T-cell (primary cell): ENCODE measurements at places on chromosomes 7 and 10.

- no peak for DNase-seq
These were observed 18.1 kb upstream of the RAB18 start for GRCh38 chr10:27485986-27486385.

GRCh38 chr7:51267169-51267568, 49.4 kb downstream of the COBL start:
- no peak for DNase-seq

GRCh38 chr10:78556705-78557432, 511.9 kb upstream of the ZMIZ1 start:
- DNase-seq, result no peak

GRCh38 chr7:154917808-154918160, 85.1 kb downstream of the PAXIP1 start:
- DNase-seq, result no peak

- DNase-seq, result no peak
These were observed 136.4 kb upstream of the FGFR2 start for GRCh38 chr10:121734589-121735045.

GRCh38 chr10:93742633-93743349, 14.9 kb upstream of the LGI1 start:
- DNase-seq, result no peak

DNA sequence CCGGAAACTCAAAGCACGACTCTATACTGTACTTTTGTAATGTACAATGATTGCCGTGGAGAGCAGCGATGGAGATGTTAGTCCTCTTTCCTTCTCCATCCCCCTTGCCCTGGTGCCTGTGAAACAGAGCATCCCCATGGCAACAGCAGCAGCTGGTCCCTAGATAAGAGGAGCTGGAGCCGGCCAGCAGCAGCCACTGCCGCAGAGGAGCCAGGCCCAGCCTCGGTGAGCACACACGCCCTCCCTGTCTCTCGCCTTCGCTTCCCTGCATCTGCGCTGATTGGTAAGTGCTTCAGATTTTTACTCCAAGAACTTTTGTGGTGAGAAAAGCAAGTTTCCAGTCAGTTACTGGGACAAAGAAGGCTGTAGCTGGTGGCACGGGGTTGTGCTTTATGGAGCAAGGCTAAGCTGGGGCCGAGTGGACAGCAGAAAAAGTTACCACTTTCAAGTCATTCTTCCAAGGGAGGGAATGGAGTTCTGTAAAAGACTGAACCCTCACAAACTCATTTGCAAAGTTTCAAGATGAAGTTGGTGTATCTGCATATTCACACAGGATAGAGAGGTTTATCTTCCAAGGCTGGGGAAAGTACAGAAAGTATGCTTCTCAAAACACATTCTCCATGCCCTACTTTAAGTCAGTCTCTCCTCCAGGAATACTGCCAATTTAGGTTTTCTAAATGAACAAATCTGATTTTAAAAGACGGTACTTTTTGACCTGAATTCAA, at the start of gene PPP1R17:
TSS of gene PPP1R17 (plus strand) at position 192 of the 725 bp plus-strand sequence. CDS start 5,227 bp downstream, outside the sequence.
- no peak for DNase-seq

GRCh38 chr10:123245264-123245663, 91.1 kb downstream of the BUB3 start:
- no peak for DNase-seq

DNA sequence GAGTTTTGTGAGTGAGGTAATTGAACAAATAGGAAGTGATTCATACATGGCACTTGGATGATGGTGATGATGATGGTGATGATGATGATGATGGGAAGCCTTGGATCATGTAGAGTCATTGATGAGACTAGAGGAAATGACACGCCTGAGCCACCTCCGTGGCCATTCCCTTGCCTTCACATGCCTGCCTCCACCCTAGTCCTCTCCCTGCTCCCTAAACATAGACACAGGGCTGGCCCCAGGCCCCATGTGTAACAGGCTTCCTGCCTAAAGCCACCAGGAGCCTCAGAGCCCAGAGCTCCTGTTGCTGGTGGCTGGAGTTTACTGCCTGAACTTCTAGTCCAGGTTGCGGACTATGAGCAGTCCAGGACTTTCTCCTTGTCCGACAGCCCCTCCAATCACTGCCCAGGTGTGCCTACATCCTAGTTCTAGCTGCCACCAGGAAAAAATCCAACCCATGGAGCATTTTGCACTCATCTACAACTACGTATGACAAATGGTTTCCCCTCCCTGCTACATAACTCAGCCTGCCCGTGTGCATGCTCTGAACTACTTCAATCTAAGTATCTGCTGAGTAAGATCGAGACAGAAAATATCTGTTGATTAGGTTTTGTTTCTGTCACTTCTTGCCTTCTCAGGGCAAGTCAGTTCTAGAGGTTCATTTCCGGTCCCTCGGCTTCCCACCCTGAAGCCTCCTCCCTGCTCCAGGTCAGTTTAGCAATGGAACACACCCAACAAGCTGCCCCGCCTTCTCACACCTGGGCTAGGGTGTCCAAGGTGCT, 35.5 kb upstream of the KDM7A start:
- DNase-seq, result no peak

DNA sequence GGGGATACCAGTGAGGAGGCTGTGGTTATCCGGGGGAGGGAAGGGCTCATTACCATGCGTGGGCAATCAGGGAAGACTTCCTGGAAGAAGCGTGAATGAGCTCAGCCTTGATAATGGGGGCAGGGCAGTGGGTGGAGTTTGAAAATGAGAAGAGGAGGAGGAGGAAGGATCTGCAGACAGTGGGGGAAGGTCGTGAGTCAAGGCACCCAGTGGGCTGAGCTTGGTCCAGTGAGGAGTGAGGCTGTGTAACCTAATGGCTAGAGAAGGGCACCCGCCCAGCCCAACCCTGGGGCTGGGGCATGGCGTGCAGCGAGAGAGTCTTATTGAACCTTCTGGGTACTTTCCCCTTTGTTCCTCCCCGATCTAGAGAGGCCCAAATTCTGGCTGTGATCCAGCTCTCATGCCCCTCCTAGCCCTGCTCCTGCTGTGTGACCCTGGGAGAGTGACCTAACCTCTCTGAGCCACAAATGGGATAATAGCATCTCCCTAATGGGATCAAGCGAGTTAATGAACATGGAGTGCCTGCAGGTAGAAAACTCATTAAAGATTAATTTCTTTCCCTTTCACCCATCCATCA, 31.5 kb downstream of the CLIP2 start:
- no peak for DNase-seq

- DNase-seq, result no peak
These were observed 124.2 kb downstream of the ATE1 start for GRCh38 chr10:121803611-121804010.

GRCh38 chr7:41777894-41778596, 75.2 kb upstream of the INHBA start:
- DNase-seq, result no peak

- no peak for DNase-seq
These were observed 56.0 kb upstream of the COMTD1 start for GRCh38 chr10:75291805-75292204.

DNA sequence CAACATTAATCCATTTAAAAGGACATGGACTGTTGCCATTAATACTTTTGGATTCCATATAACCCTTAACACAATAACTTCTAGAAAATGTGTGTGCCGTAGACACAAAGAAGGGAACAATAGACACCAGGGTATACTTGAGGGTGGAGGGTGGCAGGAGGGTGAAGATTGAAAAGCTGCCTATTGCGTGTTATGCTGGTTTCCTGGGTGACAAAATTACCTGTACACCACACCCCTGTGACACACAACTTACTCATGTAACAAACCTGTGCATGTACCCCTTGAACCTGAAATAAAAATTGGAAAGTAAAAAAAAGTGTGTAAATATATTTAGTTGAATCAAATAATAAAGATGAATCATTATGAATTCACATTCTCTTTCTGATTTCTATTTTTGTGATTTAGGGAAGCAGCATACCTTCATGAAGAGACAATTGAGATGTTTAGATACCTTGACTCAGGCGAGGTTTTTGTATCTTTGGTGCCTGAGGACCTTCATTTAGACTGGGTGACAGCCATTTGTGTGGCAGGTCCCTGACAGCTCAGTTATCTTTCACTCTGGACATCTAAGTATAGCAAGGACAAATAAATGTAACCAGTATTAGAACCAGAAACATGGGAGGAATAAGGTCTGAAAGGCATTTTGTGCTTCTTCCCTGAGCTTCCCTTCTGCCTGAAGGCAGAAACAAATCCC, 28.7 kb downstream of the GIMAP8 start:
- DNase-seq, result peak; percentile 45

DNA sequence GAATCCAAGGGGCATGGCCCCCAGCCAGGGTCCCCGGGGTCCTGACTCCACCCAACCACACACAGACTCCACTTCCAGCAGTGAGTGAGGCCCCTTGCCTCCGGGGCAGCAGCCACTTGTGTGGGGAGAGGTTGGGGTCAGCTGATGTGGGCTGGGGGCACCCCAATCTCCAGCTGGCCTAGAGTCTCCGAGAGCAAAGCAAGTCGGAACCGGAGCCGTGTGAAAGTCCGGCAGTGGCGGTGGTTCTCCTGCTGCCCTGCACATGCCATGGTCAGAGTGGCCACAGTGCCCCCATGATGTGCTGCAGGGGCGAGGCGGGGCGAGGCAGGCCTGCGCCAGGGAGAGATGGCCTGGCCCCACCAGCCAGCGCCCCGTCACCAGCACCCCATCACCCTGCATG, 74.6 kb downstream of the PDGFA start:
- DNase-seq, result no peak

- no peak for DNase-seq
These were observed 234.8 kb downstream of the AGMO start for GRCh38 chr7:15327001-15327400.

GRCh38 chr7:36670585-36671431, 53.5 kb downstream of the AOAH start:
- DNase-seq, result peak; percentile 68

DNA sequence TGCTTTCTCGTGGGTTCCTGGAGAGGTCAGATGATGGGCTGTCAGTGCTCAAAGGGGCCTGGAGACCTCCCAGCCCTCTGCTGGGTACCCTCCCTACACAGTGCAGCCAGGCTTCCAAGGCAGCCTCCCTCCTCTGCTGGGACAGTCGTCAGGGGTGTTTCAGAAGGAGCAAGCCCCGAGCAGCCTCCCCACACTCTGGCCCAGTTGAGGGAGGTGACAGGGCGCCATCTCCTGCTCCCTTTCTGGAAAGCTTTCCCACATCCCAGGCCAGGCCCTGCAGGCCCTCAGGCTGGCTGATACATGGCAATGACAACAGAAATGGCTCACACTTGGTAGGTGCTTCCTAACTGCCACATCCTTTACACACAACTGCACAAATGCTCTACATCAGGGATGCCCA, 32.1 kb downstream of the KCNMA1 start:
- no peak for DNase-seq

GRCh38 chr7:12703881-12704280, 16.4 kb downstream of the ARL4A start:
- no peak for DNase-seq

DNA sequence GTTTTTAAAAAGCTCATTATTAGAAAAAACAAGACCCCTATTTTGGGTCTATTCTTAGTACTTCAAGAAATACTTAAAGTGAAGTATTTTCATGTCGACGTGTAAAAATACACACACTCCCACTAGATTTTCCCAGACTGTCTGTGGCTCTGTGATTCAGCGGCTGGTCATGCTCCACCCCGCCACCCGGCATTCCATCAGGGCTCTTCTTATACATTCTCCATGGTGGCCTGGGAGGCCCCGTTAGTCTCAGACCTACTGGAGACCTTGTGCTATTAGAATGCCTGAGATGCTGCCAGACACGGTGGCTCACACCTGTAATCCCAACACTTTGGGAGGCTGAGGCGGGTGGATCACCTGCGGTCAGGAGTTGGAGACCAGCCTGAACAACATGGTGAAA, 13.1 kb downstream of the TECPR1 start:
- no peak for DNase-seq

DNA sequence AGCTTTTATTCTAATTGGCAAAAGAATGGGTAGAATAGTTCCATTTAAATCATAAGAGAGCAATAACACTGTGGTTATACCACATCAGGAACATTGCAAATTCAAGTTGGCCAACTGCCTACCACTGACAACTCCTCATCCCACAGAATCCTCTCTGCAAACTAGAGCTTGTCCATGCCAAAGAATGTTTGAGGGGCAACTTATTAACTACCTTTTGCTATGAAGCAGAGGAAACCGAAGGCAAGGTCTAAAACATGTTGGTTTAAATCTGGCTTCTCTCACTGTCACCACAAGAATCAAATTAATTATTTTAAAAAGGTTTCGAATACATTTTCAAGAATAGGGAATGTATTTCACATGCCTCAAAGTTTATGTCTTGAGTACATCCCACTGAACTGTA, 36.0 kb downstream of the RHOBTB1 start:
- no peak for DNase-seq

DNA sequence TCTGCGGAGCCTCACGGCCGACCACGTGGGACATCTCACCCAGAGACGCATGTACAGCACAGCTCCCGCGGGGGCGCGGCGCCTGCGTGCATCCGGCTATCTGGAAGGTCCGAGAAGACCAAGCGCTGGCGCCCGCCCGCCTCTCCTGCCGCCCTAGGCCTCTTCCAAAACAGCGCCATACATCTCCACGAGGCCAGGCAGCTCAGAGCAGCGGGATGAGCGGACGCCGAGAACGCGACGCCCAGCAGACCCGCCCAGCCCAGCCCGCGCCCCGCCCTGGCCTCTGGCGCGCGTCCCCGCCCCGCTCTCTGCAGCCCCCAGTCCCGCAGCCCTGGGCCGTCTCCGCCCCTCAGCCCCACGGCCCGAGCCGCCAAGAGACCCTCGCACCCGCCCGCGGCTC, 20.3 kb upstream of the LANCL2 start:
- DNase-seq, result no peak

DNA sequence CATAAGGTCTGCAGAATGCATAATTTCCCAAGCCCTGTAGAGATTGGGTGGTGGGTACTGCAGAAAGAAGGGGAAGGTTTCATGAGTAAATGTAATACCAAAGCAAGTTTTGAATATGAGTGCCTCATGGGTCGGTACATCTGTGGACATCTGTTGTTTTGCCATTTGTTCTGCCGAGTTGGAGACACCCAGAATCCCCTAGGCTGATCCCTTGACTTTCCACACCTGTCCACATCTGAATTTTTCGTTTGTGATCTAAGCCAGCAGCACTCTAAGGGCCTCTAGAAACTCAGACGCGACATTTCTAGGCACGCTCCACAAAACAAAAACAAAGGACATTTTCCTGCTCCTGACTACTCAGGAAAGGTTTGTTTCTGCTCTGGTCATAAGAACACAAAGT, 11.7 kb upstream of the SLF2 start:
- no peak for DNase-seq

DNA sequence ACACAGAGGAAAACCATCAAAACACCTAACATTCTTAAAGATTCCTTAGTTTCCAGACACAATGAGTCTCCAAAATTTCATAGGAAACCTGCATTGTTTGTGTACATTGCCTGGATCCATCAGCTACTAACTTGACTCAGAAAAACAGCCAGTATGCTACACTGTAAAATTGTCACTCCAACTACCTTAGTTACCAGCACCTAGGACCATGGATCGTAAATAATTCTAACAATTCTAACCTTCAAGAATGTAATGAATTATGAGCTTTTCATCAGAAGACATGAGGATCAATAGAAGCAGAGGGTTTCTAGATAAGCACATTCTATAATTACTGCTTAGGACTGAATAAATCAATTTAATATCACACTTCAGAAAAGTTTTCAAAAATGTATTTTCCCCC, 851.5 kb downstream of the SORCS1 start:
- DNase-seq, result no peak
